ENCODE measurements at places on chromosomes 7 and 10. TPM values are rescaled to one million over a fixed set of nuclear protein-coding genes. Genes with fewer than 3 reads are reported as not detected.

GRCh38 chr10:122404576-122404975 lies 30.1 kb downstream of the PLEKHA1 start:
- H3K4me3 ChIP-seq = no peak overlapping the region
- H3K36me3 ChIP-seq = no peaks in the 10 kb centered on the region
- peaks cover 5% of the 10 kb centered on the region for H3K4me1 ChIP-seq
- H3K27ac ChIP-seq = no peak overlapping the region
- DNase-seq = no peak
- no peaks in the 10 kb centered on the region for H3K27me3 ChIP-seq

GRCh38 chr10:4633186-4633585 lies 192.8 kb upstream of the AKR1E2 start:
- H3K36me3 ChIP-seq = no peaks in the 10 kb centered on the region
- no peaks in the 10 kb centered on the region for H3K27me3 ChIP-seq
- no peak overlapping the region for H3K27ac ChIP-seq
- H3K4me1 ChIP-seq = no peaks in the 10 kb centered on the region

SUGCT gene
- 0.48 TPM for total RNA-seq

GRCh38 chr7:40757109-40757508 lies 622.3 kb downstream of the SUGCT start:
- H3K4me3 ChIP-seq = no peak overlapping the region
- H3K36me3 ChIP-seq = no peaks in the 10 kb centered on the region
- no peaks in the 10 kb centered on the region for H3K4me1 ChIP-seq

PAX4 gene
- not detected for total RNA-seq

ADIRF gene
- not detected for total RNA-seq

GRCh38 chr10:17092986-17093803 lies 36.4 kb downstream of the CUBN start:
- H3K4me3 ChIP-seq = no peak overlapping the region
- H3K27me3 ChIP-seq = no peaks in the 10 kb centered on the region
- H3K36me3 ChIP-seq = no peaks in the 10 kb centered on the region
- DNase-seq = no peak
- no peak overlapping the region for H3K27ac ChIP-seq

- H3K4me3 ChIP-seq = no peak overlapping the region
- DNase-seq = no peak
- no peak overlapping the region for H3K27ac ChIP-seq
- H3K36me3 ChIP-seq = no peaks in the 10 kb centered on the region
- H3K27me3 ChIP-seq = 0 out of 2 replicates have a peak, but pooled peaks cover 3% of the 10 kb centered on the region
These were observed 15.8 kb upstream of the CPA1 start for GRCh38 chr7:130364451-130364850.

NOS3 gene
- total RNA-seq = 62.5 TPM

- H3K4me1 ChIP-seq = peaks cover 97% of the 10 kb centered on the region
- peak; percentile 77 for DNase-seq
These were observed 47.6 kb downstream of the CUX1 start for GRCh38 chr7:101865031-101865430.

- H3K36me3 ChIP-seq = 0 out of 2 replicates have a peak, but pooled peaks cover 4% of the 10 kb centered on the region
- peak; percentile 99 for DNase-seq
- peak overlapping the region; percentile 35 for H3K4me3 ChIP-seq
- H3K4me1 ChIP-seq = peaks cover 97% of the 10 kb centered on the region
These were observed 173.5 kb downstream of the CUX1 start for GRCh38 chr7:101990811-101991418.

ADAM12 gene
- total RNA-seq = not detected

DNA sequence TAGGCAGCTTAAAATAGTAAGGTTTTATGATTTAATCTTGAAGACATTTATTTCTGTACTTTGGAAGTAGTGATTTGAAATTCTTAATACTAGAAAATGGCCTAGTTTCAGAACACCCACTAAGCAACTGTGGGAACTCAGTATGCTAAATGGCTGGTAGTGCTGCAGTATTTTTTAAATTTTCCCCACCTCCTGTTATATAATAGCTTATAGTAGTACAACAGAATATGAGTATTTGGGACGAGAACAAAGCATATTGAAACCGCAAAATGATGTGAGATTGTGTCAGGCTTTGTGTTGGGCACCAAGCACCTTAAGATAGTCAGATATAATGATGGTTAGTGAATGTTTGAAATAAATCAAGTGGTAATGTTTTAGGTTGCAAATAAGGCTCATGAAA lies 8.1 kb downstream of the SHOC2 start:
- H3K4me1 ChIP-seq = peaks cover 16% of the 10 kb centered on the region
- no peaks in the 10 kb centered on the region for H3K27me3 ChIP-seq
- no peak overlapping the region for H3K27ac ChIP-seq
- DNase-seq = no peak
- no peak overlapping the region for H3K4me3 ChIP-seq

GRCh38 chr10:17427666-17428350 lies 26.6 kb downstream of the ST8SIA6 start:
- no peak for DNase-seq
- H3K4me3 ChIP-seq = no peak overlapping the region
- no peaks in the 10 kb centered on the region for H3K36me3 ChIP-seq
- peaks cover 3% of the 10 kb centered on the region for H3K4me1 ChIP-seq
- H3K27ac ChIP-seq = no peak overlapping the region

DNA sequence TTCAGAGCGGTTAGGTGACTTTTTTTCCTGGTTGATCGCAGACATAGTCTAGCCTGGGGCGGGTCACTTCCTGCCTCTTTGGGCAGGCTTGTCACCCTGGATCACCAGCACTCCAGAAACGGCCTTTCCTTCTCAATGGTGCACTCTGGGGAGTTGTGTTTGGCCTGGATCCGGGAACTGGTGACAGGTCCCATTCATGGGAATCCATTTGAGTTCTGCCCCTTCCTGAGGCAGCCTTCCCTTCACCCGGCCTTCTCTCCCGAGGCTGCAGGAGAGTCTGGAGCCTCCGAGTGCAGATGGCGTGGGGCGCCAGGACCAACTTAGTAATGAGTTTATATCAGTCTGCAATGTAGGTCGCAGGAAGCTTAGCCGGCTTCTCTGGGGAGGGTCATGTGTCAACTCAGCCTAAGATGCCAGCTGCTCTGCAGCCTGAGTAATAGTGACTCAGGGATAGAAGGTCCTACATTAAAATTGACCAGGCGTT lies 54.2 kb downstream of the TACR2 start:
- no peak overlapping the region for H3K27ac ChIP-seq
- no peaks in the 10 kb centered on the region for H3K4me1 ChIP-seq
- H3K36me3 ChIP-seq = peaks cover 12% of the 10 kb centered on the region

CDK14 gene
- total RNA-seq = 100 TPM

GRCh38 chr10:114855776-114856543 lies 34.4 kb downstream of the FHIP2A start:
- H3K27ac ChIP-seq = no peak overlapping the region
- no peaks in the 10 kb centered on the region for H3K4me1 ChIP-seq
- H3K36me3 ChIP-seq = peaks cover 12% of the 10 kb centered on the region
- no peak for DNase-seq
- H3K4me3 ChIP-seq = no peak overlapping the region

DNA sequence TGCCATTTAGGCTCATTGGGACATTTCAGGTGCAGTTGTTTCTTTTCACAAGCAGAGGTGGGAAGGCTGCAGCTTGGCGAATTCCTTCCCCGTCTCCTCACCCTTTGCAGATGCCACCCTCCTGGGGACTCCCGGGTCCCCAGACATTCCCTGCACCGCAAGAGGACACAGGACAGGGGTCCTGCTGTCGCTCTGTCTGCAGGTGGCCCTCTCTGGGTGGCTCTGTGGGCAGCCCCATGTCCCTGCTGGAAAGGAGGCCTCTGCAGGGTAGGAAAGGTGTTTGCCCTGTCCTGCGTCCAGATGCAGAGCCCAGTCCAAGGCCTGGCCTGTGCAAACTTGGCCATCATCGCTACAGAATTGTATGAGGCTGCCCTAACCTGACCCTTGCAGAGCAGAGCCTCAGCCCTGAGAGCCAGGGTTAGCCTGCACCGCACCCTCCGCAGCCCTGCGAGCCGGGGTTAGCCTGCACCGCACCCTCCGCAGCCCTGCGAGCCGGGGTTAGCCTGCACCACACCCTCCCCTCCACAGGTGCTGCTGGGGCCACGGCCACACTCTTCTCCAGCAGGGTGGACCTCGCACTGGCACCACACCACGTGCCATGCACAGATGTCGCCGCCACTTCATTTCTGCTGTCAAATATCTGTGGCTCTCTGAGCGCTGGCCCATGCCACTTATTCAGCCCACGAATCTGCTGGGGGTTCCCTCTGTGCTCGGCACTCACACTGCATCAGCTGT lies 61.0 kb downstream of the CFAP46 start:
- no peaks in the 10 kb centered on the region for H3K36me3 ChIP-seq
- no peak for DNase-seq
- no peak overlapping the region for H3K4me3 ChIP-seq
- no peaks in the 10 kb centered on the region for H3K27me3 ChIP-seq

- H3K4me1 ChIP-seq = peaks cover 10% of the 10 kb centered on the region
- no peaks in the 10 kb centered on the region for H3K36me3 ChIP-seq
- no peak for DNase-seq
- no peak overlapping the region for H3K4me3 ChIP-seq
- no peak overlapping the region for H3K27ac ChIP-seq
These were observed 87.7 kb upstream of the TMEM168 start for GRCh38 chr7:112877691-112878460.

DNA sequence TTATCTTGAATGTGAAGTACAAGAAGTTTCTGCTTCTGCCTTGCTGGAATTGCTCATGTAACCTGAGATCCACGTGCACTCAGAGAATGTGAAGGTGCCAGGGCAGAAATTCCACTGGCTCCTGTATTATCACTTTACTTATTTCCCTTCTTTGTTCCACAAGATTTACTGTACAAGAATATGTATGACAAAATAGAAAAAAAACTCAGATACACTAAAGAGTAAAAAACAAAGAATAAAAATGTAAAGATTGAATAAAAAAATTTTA lies 43.0 kb downstream of the PLCE1 start:
- DNase-seq = no peak
- H3K36me3 ChIP-seq = no peaks in the 10 kb centered on the region
- H3K27ac ChIP-seq = no peak overlapping the region
- H3K27me3 ChIP-seq = no peaks in the 10 kb centered on the region
- peaks cover 3% of the 10 kb centered on the region for H3K4me1 ChIP-seq
- H3K4me3 ChIP-seq = no peak overlapping the region

- H3K36me3 ChIP-seq = no peaks in the 10 kb centered on the region
- H3K4me1 ChIP-seq = no peaks in the 10 kb centered on the region
- no peak overlapping the region for H3K27ac ChIP-seq
These were observed 31.2 kb downstream of the ADCYAP1R1 start for GRCh38 chr7:31083210-31083786.

DNA sequence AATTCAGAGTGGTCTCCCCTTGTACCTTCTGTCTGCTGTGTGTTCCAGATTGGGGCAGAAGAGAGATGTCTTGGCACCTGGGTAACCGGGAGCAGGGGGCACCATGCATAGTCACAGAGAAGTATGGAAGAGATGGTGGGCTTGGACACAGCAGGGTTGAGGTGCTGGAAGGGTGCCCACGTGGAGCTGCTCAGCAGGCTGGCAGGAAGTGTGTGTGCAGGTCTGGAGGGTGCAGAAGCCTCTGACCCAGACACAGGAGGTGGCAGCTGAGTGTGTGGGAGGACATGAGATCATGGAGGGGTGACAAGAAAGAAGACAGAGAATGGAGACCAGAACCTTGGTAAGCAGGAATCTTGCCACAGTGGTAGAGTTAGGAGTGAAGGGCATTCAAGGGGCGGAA lies 42.3 kb upstream of the DUSP5 start:
- peaks cover 26% of the 10 kb centered on the region for H3K4me1 ChIP-seq
- H3K36me3 ChIP-seq = no peaks in the 10 kb centered on the region
- H3K27ac ChIP-seq = no peak overlapping the region
- no peak for DNase-seq
- H3K4me3 ChIP-seq = no peak overlapping the region

DNA sequence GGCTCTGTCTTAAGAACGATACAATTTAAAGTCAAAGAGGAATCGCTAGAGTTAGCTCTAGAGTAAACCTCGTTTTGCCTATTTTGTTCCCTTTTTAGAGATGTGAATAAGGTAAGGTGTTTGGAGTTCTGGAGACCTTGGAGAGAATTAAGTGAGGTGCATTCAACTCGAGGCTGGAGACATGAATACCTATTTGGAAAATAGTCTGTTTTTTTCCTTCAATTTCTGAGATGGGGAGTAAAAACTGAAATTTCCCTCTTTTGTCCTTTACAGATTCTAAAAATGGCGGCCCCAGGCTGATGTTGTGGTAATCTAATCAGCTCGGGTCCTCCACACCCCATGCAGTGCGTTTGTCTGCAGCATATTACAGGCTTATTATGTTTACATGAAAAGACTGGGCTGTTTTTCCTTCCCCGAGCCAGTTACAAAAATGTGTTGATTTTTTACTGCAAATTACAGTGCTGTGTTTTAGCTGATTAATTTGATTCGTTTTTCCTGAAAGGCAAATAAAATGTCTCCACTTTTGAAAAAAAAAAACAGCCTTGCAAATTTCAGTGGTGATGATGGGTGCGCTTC lies 1.5 kb downstream of the KMT2E start:
- peak overlapping the region; percentile 95 for H3K27ac ChIP-seq
- peaks cover 9% of the 10 kb centered on the region for H3K36me3 ChIP-seq
- H3K27me3 ChIP-seq = no peaks in the 10 kb centered on the region
- H3K4me1 ChIP-seq = peaks cover 61% of the 10 kb centered on the region
- peak; percentile 67 for DNase-seq

FOXI2 gene
- total RNA-seq = not detected

- H3K27ac ChIP-seq = no peak overlapping the region
- DNase-seq = no peak
- peaks cover 7% of the 10 kb centered on the region for H3K4me1 ChIP-seq
These were observed 26.8 kb upstream of the UCN3 start for GRCh38 chr10:5338010-5338409.

GRCh38 chr7:77181734-77182133 lies 17.9 kb downstream of the FGL2 start:
- H3K4me1 ChIP-seq = no peaks in the 10 kb centered on the region
- H3K36me3 ChIP-seq = no peaks in the 10 kb centered on the region
- no peaks in the 10 kb centered on the region for H3K27me3 ChIP-seq
- no peak for DNase-seq
- no peak overlapping the region for H3K4me3 ChIP-seq

GLI3 gene
- total RNA-seq = 0.07 TPM

GRCh38 chr7:148020679-148021078 lies 569.9 kb upstream of the C7orf33 start:
- no peak overlapping the region for H3K4me3 ChIP-seq
- no peak for DNase-seq
- H3K36me3 ChIP-seq = no peaks in the 10 kb centered on the region
- H3K4me1 ChIP-seq = no peaks in the 10 kb centered on the region
- H3K27ac ChIP-seq = no peak overlapping the region

C10orf143 gene
- total RNA-seq = 0.75 TPM

DKK1 gene
- total RNA-seq = not detected

DNA sequence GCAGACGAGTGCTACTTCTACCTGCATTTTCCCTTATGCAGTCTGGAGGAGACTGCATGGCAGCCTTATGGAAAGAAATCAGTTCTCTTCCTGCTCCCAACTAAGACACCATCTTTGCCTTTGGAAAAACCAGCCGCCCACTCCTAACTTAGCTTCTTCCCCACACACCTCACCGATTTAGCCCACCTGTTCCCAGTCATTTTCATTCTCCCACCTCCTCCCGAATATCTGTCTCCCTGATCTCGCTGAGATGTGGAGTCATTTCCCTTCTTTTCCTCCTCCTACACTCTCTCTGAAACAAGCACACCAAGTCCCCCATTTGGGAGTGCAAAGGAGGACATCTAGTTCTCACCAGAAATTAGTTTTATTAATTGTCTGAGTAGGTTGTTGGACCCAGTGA lies 35.2 kb upstream of the JCAD start:
- no peaks in the 10 kb centered on the region for H3K36me3 ChIP-seq
- no peaks in the 10 kb centered on the region for H3K27me3 ChIP-seq
- no peak overlapping the region for H3K4me3 ChIP-seq
- DNase-seq = no peak
- H3K4me1 ChIP-seq = no peaks in the 10 kb centered on the region

- no peaks in the 10 kb centered on the region for H3K4me1 ChIP-seq
- no peak for DNase-seq
- no peak overlapping the region for H3K27ac ChIP-seq
- no peak overlapping the region for H3K4me3 ChIP-seq
These were observed 39.4 kb downstream of the COL28A1 start for GRCh38 chr7:7496311-7496710.
